ENCODE measurements at places on chromosomes 1 and 21. TPM values are rescaled to one million over a fixed set of nuclear protein-coding genes. Genes with fewer than 3 reads are reported as not detected.

The TNFSF4 gene
- 127 TPM for total RNA-seq

The AGMAT gene
- 2.6 TPM for total RNA-seq

The FMN2 gene
- total RNA-seq, result 35.0 TPM

The KIF2C gene
- total RNA-seq, result 26.8 TPM

- DNase-seq, result no peak
Observed at GRCh38 chr1:228938537-228938901, 203.2 kb downstream of the RHOU start.

GRCh38 chr1:225825607-225826007, 15.7 kb downstream of the EPHX1 start:
- no peak for DNase-seq

DNA sequence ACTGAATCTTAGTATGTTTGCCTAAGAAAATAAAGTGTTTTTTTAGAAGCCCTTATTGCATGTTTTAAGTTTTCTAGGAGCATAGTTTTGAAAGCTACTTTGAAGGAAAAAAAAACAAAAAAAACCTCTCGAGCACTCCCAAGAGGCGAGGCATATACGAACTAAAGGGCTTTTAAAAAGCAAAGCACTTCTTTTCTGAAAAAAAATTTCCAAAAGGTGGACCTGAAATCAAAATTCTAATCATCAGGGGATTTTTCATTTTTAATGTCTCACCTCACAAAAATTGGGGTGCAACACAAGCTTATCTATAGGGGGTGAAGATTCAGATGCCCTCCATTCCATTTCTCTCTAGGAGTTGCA, 594 bp downstream of the GLMN start:
- no peak for DNase-seq

DNA sequence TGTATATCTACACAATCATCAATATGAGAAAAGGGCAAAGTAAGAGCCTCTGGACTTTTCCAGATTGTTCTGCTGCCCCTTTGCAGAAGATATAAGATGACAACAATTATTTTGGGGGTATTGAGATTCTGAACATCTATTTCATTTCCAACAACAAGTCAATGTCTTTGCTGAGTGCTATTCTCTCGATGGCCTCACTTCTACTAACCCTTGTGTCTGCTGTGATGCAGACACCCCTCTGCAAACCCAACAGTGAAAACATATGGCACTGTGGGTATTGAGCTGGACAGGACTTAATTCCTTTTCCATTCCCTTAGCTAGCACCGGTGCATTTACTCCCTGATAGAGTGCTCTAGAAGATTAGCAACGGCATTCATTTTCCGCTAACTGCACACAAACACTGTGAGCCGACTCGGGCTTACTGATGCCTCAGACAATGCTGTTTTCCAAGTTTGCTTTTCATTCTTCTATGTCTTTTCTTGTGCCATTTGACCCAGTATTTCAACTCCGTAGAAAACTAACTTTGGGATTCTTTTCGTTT, 33.4 kb upstream of the SMYD2 start:
- DNase-seq, result no peak

DNA sequence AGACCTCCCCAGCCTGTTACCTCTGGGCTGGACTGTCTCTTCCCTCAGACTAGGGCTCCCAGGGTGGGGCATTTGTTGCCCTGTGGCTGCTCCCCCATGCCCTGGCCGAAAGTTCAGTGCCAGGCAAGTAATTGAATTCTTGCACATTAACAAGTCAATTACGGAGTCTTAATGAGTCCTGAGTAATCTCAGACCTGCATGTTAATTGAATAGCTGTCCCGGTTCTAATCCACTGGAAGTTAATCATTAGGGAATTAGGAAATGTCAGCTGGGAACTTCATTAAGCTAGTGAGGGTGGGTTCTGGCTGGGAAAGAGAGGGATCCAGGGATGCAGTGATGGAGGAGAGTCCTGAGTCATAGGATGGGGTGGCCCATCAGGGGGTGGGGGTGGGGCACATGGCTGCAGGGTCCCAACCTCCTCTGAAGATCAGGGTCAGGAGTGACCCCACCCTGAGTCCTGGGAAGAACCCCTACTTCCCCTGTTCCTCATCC, 47.1 kb upstream of the CSF3R start:
- no peak for DNase-seq

All from fibroblast of villous mesenchyme (primary cell).